ENCODE measurements at places on chromosomes 1 and 21. TPM values are rescaled to one million over a fixed set of nuclear protein-coding genes. Genes with fewer than 3 reads are reported as not detected.

Gene LEFTY1
- total RNA-seq, result not detected

Gene FAM72D
- total RNA-seq, result 0.26 TPM

Gene HLX
- 25.2 TPM for total RNA-seq

Gene NPR1
- 0.66 TPM for total RNA-seq

DNA sequence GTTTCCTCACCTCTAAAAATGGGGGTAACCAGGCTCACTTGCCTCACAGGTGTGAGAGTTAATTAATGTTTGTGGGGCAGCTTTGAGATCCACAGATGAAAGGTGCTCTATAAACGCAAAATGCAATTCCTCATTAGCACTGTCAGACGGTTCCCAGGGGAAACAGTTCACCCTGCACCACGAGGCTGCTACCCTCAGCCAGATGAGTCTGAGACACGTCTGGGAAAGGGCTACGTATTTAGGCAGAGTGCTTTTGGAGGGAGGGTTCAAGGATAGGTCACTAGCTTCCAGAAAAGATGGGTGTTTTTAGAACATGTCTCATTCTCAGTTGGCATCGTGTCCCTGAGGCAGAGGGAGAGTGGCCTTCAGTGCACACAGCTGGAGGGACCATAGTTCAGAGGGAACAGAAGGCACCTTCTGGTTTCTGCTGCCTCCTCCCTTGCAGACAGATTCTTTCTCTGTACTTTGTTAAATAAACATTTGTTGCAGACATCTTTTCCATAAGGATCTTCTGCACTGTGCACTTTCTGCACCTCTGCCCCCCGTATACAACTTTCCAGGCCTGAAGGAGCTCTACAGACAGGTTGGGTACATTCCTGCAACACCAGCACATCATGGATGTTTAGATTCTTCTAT is 139.9 kb downstream of the CLIC6 start:
- no peak overlapping the region for H3K4me3 ChIP-seq
- H3K27me3 ChIP-seq, result no peaks in the 10 kb centered on the region
- peaks cover 7% of the 10 kb centered on the region for H3K36me3 ChIP-seq
- peaks cover 50% of the 10 kb centered on the region for H3K4me1 ChIP-seq
- DNase-seq, result peak; percentile 90

DNA sequence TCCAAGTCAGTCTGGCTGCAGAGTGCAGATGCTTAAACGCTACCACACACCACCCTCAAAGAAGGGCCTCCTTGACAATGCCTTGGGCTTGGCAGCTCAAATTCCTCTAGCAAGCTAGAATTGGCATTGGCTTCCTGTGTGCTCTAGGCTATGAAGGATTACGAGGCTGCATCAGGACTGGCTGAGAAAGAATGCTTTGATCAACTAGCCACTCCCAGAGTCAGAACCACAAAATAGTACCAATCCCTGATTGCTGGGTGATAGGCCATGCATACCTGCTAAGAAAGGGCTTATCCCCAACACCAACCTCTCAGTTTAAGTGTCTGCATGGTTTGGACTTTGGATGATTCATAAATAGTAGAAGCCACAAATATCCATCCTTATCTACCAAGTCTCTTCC is 504.9 kb downstream of the OMA1 start:
- no peaks in the 10 kb centered on the region for H3K27me3 ChIP-seq
- H3K36me3 ChIP-seq, result no peaks in the 10 kb centered on the region
- no peak for DNase-seq

- H3K4me1 ChIP-seq, result peaks cover 48% of the 10 kb centered on the region
- H3K27ac ChIP-seq, result peak overlapping the region; percentile 84
- peaks cover 23% of the 10 kb centered on the region for H3K36me3 ChIP-seq
- DNase-seq, result peak; percentile 89
- no peaks in the 10 kb centered on the region for H3K27me3 ChIP-seq
These were observed 4.5 kb downstream of the FHL3 start for GRCh38 chr1:38000529-38001455.
